Temporal lobe (tissue), 4 donors: ENCODE measurements at places on chromosomes 4 and X. TPM values are rescaled to one million over a fixed set of nuclear protein-coding genes. Genes with fewer than 3 reads are reported as not detected.

Gene VCX
- total RNA-seq, result not detected

Gene ARFIP1
- total RNA-seq, result 35.4 TPM

Gene TMEM31
- not detected for total RNA-seq

Gene BEX1
- total RNA-seq, result 99.8 TPM

Gene GPR50
- not detected for total RNA-seq

Gene GAGE1
- total RNA-seq, result not detected

Gene HPGD
- 3.0 TPM for total RNA-seq

Gene IL2
- not detected for total RNA-seq

Gene CFAP97
- 49.7 TPM for total RNA-seq

Gene ERCC6L
- 0.74 TPM for total RNA-seq

Gene CLDN34
- total RNA-seq, result not detected

Gene FUNDC1
- total RNA-seq, result 13.0 TPM

Gene OTC
- total RNA-seq, result under 0.01 TPM

Gene GRID2
- total RNA-seq, result 30.7 TPM

Gene ING2
- 14.3 TPM for total RNA-seq

Gene SPP1
- total RNA-seq, result 73.0 TPM

Gene KLHL13
- 35.2 TPM for total RNA-seq

Gene CSN1S1
- total RNA-seq, result not detected

Gene NSUN7
- 6.9 TPM for total RNA-seq

Gene CT45A3
- not detected for total RNA-seq

Gene MORC4
- total RNA-seq, result 6.6 TPM

Gene HPGDS
- total RNA-seq, result 0.98 TPM

Gene FAM47E
- 2.5 TPM for total RNA-seq

Gene GLRA2
- 86.8 TPM for total RNA-seq

Gene MAOB
- total RNA-seq, result 5.7 TPM

Gene GAGE12F
- total RNA-seq, result not detected

Gene FGFR3
- total RNA-seq, result 6.1 TPM

Gene RAB9B
- 33.2 TPM for total RNA-seq

Gene RHOXF1
- not detected for total RNA-seq

Gene BTC
- total RNA-seq, result 0.25 TPM

Gene LNX1
- total RNA-seq, result 36.9 TPM

Gene SYNPO2
- total RNA-seq, result 3.0 TPM

Gene SGMS2
- total RNA-seq, result 2.5 TPM

Gene ZCCHC12
- total RNA-seq, result 46.2 TPM

Gene SSX1
- not detected for total RNA-seq

Gene PABPC5
- 8.9 TPM for total RNA-seq

Gene FRAS1
- total RNA-seq, result 11.3 TPM

Gene PDE5A
- total RNA-seq, result 14.8 TPM

Gene STATH
- not detected for total RNA-seq

Gene CWH43
- total RNA-seq, result not detected

Gene HMGN5
- 3.4 TPM for total RNA-seq

Gene SH3RF1
- total RNA-seq, result 11.1 TPM

Gene DMD
- total RNA-seq, result 49.4 TPM

Gene USP51
- total RNA-seq, result 3.7 TPM

Gene IL9R
- 0.25 TPM for total RNA-seq

Gene ARSD
- 8.6 TPM for total RNA-seq

Gene BCOR
- total RNA-seq, result 36.1 TPM

Gene H2BW2
- total RNA-seq, result not detected

Gene DCLK2
- 94.4 TPM for total RNA-seq

Gene LINC00632
- 39.8 TPM for total RNA-seq
